Stimulated activated CD4-positive, alpha-beta T cell treated with anti-CD3 and anti-CD28 coated beads, Interleukin-1b, Interleukin-23, amount 100 ng/mL, for 1 hour (primary cell): ENCODE measurements at places on chromosomes 5 and 9.

DNA sequence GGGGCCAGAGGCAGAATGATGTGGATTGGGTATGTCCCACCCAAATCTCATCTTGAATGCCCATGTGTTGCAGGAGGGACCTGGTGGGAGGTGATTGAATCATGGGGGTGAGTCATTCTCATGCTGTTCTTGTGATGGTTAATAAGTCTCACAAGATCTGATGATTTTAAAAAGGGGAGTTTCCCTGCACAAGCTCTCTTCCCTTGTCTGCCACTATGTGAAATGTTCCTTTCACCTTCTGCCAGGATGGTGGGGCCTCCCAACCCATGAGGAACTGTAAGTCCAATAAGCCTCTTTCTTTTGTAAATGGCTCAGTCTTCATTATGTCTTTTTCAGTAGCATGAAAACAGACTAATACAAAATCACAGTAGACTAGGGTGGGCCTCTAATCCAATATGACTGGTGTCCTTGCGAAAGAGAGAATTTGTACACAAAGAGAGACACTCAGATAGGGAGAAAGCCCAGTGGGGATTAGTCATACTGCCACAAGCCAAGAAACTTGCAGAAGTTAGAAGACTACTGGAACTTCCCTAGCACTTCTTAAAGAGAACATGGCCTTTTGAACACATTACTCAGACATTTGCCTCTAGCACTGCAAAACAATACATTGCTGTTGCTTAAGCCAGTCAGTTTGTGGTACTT lies 68.4 kb downstream of the ANXA1 start:
- peak; percentile 7 for DNase-seq

DNA sequence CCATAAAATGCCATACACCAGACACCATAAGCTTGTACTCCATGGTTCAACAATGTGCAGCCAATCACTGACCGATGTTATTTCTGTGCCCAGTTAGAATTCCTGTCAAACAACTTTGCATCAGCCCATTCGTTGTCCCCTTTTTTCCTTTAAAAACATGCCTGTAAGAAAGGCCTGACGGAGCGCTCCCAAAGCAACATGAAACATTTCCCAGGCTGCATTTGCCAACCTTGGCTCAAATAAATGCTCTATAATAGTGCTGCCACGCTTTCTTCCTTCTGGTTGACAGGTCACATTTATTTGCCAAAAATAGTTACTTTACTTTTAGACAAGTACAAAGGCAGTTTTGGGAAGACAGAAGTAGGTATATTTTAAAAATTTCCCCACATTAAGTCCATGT lies 735.6 kb upstream of the PTPRD start:
- no peak for DNase-seq

DNA sequence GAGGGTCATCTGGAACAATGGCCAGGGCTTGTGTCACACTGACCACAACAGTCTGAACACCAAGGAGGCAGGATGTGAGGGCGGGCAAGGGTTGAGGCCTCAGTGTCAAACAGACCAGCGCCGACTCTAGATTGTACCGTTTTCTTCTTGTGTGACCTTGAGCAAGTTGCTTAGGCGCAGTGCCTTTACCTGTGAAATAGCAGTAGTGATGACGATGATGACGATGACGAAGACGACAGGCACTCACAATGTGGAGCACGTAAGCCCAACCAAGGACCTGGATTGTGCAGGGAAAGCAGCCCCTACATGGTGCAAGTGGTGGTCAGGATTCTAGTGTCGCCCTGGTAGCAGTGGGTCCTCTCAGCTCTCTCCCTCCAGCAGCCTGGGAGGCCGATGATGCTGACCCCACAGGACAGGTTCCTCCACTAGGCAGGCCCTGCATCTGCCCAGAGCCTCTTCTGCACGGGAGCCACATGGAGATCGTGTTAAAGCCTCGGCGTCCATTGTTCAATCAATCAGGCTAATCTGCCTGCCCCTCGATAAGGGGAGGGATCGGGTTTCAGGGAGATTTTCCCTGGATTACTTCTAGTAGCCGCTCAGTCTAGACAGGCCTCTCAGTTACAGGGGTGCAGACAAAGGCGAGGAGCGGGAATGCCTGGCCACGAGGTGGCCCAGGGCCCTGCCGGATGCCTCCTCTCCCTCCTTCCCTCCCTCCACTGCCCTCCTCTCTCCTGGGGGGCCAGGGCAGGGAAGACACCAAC lies 91.7 kb downstream of the MACROH2A1 start:
- DNase-seq = no peak

DNA sequence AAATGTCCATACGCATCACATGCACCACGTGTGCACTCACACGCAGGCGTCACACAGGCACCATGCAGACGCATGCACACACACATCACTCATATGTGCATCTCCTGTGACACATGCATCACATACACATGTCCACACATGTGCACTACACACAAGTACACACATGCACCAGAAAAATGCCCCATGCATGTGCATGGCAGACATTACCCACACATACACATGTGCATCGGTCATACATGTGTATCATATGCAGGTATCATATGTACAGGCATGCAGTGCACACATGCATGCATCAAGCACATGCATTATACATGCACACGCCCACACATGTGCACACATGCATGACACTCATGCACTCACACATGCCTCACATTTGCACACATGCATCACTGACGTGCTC lies 26.1 kb downstream of the ADAMTS2 start:
- DNase-seq = no peak
